T follicular helper cell (primary cell): ENCODE measurements at places on chromosomes 11 and 22.

DNA sequence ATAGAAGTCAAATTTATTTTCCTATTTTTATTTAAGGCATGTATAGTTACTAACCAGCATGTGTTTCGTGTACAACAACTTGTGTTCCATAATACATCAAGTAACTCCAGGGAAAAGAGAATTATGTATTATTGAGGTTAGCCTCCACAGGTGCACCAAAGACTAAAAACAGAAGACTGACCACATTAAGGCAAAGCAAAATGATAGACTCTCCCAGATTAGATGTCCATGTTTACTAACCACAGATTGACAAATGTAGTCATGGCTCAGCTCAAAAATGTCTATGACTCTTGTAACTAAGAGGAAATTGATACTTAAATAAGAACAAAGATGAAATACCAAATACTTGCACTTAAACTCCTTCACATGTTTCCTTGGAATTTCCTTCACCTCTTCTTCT, 238.5 kb downstream of the METTL15 start:
- DNase-seq, result no peak

DNA sequence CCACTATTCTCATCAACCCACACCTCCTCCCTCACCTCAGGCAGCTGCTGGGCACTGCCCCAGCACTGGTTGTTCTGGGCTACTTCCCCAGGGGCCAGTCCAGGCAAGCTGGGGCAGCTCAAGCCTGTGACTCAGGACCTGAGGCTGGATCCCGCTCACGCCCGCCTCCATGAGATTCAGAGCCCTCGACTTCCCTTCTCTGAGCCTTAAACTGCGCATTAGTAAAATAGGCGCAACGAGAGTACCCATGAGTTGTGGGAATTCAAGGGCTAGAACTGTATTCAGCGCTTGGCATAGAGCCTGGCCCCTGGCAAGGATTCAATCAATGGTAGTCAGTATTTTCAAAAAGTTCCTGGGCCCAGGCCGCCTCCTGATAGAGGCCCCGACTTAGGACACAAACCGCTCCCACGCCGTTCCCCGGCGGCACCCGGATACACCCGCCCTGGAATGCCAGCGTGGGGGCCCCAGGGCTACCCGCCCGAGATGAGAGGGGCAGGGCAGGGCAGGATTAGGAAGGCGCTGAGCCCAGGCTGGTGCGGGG, 723 bp upstream of the CD82 start:
- no peak for DNase-seq

DNA sequence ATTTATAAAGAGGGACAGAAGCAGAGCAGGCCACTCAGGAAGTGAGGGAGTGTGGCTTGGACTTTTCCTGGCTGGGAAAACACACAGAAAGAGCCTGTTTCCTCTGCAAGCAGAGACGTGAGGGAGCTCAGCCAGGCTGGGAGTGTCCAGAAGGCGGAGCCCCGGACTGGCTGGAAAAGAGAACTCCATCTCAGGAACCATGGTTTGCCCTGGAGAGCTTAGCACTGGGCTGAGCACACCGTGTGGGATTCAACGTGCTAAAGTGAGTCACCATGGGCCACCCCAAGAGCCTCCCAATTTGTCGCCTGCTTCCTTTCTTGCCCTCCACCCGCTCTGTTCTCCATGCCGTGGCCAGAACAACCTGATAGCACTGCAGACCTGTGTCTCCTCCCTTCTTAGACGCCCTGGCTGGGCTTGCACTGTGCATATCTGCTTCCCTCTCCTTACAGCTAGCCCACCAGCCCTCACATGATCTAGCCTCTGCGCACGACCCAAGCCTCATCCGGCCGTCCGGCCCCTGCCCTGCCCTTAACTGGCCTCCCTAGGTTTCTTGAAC, 51.8 kb downstream of the GALNT18 start:
- no peak for DNase-seq

DNA sequence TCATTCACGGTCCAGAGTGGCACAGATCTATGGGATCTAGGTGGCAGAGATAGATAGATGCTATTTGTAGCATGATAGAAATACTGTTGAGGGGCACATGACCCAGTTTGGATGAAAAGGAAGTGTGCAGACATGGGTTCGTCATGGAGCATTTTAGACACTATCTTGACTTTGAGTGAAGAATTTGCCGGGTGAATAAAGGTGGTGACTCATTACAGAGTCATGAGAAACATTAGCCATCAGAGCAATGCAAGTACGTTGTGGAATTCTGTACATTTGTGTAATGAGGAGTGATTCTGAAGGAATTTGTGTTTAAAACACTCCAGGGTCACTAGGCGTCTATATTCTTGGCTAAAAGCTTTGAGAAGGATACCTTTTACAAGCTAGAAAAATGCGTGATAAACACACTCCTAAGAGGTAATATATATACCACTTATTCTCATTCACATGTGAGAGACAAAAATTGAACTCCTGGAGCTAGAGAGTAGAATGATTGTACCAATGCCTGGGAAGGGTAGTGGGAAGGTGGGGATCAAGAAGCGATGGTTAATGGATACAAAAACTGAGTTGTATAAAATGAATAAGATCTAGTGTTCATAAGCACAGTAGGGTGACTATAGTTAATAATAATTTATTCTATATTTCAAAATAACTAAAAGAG, 593.7 kb upstream of the LUZP2 start:
- DNase-seq, result no peak

- DNase-seq, result no peak
These were observed 318.7 kb downstream of the BRD1 start for GRCh38 chr22:49509016-49509415.

- no peak for DNase-seq
These were observed 3.1 kb downstream of the EED start for GRCh38 chr11:86247608-86248007.

- DNase-seq, result no peak
These were observed 235.5 kb upstream of the ANO3 start for GRCh38 chr11:26096451-26096850.

GRCh38 chr22:23034621-23035556, 35.4 kb upstream of the GNAZ start:
- DNase-seq, result no peak

DNA sequence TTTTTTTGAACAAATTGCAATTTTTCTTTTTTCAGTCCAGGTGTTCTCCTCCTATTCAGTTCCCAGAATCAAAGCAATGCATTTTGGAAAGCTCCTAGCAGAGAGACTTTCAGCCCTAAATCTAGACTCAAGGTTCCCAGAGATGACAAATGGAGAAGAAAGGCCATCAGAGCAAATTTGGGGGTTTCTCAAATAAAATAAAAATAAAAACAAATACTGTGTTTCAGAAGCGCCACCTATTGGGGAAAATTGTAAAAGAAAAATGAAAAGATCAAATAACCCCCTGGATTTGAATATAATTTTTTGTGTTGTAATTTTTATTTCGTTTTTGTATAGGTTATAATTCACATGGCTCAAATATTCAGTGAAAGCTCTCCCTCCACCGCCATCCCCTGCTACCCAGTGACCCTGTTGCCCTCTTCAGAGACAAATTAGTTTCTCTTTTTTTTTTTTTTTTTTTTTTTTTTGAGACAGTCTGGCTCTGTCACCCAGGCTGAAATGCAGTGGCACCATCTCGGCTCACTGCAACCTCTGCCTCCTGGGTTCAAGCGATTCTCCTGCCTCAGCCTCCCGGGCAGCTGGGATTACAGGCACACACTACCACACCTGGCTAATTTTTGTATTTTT, 6.2 kb upstream of the UBE4A start:
- no peak for DNase-seq

GRCh38 chr11:114758627-114759026, 80.3 kb downstream of the NXPE2 start:
- DNase-seq, result no peak

GRCh38 chr11:59135648-59136461, 6.8 kb upstream of the FAM111A start:
- peak; percentile 76 for DNase-seq

DNA sequence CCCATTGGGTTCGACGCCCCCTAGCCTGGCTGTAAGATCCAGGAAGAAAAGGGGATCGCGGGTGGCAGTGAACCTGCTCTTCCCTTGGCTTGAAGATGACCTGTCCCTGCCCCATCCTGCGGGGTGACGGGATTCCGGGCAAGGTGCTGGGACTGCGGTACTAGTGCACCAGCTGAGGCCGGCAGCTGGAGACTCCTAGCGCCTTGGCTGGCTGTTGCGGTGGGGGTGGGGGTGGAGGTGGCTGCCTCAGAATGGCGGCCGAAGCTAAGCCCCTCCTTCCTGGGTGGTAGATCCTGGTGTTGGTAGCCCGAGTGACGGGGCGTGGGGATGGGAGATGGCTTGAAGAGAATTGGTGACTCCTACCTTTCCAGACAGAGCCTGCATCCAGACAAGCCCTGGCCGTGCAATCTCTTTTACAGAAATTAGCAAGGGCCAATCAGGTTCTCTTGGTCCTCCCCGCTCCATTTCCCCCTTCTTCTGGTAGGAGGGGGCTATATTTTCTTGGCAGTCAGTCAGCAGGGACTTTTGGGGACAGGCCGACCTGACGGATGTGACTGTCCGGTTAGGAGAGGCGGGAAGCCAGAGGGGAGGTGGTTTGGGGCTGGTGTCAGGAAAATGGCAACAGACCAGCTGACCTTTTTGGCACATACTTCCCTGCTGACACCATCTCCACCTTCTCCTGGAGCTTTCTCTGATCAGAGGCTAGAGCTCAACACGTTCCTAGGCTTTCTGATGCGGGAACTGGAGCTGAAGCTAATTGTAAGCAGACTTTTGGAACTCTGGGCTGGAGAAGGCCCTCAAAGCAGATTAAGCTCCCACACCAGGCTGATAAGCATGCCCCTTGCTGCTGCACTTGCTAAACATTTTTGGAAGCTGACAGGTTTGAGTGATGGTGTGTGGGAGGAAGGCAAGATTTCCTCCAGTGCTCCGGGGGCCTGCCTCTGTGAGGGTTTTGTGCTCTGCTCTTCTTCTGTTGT, 2.0 kb downstream of the NAV2 start:
- DNase-seq, result no peak

GRCh38 chr22:17257121-17258001, 38.1 kb upstream of the ADA2 start:
- DNase-seq, result no peak

DNA sequence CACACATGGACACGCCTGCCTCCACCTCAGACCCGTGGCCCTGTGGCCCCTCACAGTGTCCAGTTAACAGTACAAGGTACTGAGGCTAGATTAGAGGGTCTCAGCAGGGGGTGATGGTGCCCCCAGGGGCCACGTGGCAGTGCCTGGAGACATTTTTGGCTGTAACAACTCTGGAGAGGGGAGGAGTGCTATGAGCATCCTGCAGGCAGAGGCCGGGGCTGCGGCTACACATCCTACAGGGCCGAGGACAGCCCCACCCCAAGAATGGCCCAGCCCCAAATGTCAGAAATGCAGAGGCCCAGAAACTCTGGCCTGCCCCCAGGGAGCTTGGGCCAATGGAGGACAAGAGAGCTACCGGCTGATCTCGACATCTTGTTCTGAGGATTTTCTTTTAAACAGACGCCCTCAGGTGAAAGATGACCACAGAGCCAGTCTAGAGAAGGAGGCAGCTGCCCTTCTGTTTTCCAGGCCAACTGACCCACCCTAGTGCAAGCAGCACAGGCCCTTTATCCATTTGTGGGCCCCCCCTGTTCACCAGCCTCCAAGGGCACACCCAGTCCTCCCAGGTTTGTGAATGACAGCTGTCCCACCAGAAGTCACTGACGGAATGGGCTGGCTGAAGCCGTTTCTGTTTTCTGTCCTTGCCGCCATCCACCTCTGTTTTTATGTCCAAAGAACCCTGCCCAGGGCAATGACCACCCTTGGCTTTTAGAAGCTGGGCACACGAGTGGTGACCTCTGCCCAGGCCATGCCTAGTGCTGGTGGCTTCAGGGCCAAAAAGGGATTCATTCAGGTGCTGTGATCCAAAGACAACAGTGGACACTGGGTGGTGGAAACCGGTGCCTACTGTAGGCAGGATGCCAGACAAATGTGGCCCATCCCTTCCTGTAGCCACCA, 85.2 kb upstream of the LINC01488 start:
- DNase-seq, result no peak

DNA sequence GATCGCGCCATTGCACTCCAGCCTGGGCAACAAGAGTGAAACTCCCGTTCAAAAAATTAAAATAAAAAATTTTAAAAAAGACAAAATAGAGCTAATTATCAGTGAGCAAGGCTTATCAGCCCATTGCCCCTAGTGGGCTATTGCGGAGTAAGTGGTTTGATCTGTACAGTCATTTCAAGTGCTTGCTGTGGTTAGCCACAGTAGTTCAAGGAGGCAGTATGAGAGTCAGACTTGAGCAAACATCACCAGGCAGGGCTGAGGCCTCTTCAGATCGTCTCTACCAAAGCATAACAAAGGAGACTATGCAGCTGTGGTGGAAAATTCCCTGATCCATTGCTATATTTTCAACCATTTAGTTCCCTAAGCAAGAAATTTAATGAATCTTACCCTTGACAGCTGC, 4.3 kb upstream of the SBF2 start:
- DNase-seq, result no peak

DNA sequence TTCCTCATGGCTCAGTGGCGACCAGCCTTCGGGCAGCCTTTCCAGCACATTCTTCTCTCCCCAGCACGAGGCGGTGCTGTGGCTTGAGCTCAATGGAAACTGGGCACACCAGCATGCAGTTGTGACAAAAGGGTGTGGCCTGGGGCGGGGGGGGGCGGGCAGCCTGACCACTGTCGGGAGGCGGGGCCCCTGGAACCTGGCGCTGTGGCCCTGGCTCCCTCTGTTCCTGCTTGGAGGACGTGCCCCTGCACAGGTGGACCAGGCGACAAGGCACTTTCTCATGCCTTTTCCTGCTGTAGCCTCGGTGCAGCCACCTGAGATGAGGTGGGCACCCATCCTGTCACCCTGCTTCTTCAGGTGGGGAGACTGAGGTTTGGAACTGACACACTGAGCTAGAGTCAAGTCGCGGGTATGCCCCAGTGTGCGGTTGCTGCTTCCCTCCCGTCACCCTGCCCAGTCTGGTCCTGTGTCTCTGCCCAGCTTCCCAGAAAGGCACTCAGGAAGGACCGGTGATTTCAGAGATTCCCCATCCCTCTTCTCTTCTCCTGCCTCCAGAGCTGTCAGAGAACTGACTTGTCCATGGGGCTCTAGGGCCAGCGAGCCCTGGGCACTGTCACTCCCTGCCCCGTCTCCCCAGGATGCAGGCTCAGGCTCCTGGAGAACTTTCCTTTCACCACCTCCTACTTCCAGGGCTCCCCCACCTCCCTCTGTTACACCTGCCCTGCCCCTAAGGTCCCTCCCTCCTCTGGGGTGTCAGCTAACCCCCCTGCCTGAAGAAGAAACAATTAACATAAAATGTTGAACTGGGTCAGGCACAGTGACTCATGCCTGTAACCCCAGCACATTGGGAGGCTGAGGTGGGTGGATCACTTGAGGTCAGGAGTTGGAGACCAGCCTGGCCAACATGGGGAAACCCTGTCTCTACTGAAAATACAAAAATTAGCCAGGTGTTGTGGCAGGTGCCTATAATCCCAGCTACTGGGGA, 9.9 kb downstream of the B3GAT1 start:
- DNase-seq, result no peak

GRCh38 chr22:46068181-46068592, 82.1 kb upstream of the PPARA start:
- no peak for DNase-seq
